ENCODE measurements at places on chromosomes 16 and 17.

DNA sequence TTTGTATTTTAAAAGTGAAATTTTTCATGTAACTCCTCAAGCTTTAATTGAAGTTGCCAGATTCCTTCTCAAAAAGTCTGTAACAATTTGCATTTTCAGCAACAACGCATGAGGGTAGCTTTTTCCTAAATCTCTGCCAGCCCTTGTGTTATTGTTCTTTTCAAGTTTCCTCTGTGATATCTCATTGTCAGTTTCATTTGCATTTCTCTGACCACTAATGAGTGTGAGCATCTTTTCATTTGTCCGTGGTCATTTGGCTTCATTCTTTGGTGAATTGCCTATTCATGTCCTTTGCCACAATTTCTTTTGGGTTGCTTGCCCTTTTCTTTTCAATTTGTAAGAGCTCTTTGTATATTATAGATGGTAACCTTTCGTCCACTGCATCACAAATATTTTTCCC, 68.0 kb upstream of the NKD1 start:
- no peak for DNase-seq

- peak; percentile 97 for DNase-seq
Measured at GRCh38 chr16:29899516-29900101, at the start of gene SEZ6L2. TSS of gene SEZ6L2 (minus strand) at chr16:29899550. CDS start at chr16:29899019, 531 bp downstream.

DNA sequence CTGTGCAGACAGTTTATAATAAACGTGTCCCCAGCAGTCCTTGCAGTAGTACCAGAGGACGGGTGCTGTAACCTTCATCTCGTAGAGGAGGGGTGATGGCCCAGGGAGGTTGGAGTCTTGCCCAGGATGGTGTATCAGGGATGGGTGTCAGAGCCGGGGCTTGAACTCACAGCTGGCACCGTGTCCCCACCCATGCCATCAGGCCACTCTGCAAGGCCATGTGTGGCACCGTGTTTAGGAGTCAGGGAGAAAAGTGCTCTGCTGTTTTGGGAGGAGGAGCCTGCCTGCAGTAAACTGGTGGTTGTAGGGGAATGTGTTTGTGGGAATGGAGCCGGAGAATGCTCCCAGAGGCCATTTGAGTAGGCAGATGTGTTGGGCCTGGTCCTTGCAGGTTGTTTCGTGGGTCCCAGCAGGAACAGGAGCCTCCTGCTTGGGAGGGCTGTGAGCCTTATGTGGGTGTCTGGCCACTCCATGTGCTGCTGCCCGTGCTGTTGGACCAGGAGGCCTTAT, 1.7 kb downstream of the ADORA2B start:
- DNase-seq = no peak

GRCh38 chr17:74567397-74567796, at the start of gene CD300H:
TSS of gene CD300H (minus strand) at chr17:74567509.
- no peak for DNase-seq

DNA sequence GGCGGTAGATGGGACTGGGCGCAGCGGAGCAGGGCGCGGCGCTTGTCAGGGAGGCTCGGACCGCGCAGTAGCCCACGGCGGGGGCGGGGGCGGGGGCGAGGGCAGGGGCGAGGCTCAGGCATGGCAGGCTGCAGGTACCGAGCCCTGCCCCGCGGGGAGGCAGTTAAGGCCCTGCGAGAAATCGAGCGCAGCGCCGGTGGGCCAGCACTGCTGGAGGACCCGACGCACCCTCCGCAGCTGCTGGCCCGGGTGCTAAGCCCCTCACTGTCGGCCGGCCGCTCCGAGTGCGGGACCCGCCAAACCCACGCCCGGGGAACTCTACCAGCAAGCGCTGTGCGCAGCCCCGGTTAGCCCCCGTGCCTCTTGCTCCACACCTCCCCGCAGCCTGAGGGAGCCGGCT, 90.2 kb upstream of the RPL38 start:
- DNase-seq = no peak

- DNase-seq = no peak
Measured at GRCh38 chr17:2190014-2190413, 113.6 kb downstream of the SMG6 start.

- DNase-seq = no peak
Measured at GRCh38 chr16:20865420-20866131, 34.6 kb downstream of the DCUN1D3 start.

DNA sequence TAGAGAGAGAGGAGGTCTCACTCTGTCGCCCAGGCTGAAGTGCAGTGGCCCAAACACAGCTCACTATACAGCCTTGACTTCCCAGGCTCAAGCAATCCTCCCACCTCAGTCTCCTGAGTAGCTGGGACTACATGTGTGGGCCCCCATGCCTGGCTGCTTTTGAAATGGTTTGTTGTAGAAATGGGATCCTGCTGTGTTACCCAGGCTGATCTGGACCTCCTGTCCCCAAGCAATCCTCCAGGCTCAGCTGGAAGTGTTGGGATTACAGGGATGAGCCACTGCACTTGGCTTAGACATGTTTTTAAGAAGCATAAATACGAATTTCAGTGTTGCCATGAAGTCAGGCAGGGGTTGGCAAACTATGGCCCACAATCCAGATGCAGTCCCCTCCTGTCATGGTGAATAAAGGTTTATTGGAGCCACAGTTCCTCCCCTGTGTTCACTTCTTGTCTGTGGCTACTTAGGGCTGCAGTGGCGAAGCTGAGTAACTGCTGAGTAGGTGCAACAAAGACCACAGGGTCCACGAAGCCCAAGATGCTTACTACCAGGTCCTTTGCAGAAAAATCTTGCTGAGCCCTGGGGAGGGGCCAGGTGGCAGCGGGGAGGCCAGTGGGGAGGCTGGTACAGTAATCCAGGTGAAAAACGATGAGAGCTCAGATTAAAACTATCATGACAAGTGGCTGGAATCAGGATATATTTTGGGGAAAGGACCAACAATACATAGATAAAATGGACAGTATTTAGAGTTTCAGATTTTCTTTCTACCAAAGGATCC, 35.2 kb downstream of the TNFRSF13B start:
- DNase-seq = no peak

DNA sequence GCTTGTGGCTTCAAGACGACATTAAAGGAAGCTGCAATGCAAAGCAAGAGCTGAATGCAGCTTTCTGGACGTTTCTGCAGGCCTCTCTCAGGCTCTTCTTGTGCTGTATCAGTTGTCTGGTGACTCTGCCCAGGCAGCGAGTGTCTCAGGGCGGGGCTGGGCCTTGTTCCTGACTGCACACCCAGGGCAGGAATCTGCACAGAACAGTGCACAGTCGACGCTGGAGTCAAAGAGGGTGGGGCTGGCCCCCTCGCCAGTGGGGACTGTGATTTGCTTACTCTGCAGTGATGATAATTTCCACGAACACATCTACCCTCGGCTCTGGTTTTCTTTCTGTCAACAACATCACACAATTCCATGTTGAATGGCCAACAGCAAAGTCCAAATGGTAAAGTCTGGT, 60.7 kb downstream of the IRF8 start:
- DNase-seq = no peak

- no peak for DNase-seq
Measured at GRCh38 chr17:36768394-36768793, 167.0 kb downstream of the MRM1 start.

DNA sequence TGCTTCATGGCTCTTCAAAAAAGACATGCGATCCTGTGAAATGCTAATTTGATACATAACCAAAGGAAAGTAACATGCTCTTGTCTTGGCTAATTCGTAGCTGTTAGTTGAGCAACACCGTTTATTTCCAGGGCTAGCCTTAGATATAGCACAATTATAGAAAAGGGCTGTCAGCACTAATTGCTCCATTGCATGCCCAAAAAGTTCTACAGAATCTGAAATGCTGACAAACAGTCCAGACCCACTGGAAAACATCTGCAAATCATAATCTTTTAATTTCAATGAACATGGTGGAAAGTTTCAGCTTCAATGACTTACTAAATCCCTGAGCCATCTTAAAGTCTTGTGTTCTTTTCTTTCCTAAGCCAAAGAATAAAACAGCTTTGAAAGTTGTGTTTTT, 42.9 kb upstream of the NUDT7 start:
- no peak for DNase-seq

GRCh38 chr16:7200320-7200719, 132.3 kb upstream of the RBFOX1 start:
- DNase-seq = no peak

- peak; percentile 61 for DNase-seq
Measured at GRCh38 chr16:21638573-21638975, 13.8 kb downstream of the IGSF6 start.

- DNase-seq = no peak
Measured at GRCh38 chr17:1906662-1907101, 76.9 kb downstream of the RPA1 start.

DNA sequence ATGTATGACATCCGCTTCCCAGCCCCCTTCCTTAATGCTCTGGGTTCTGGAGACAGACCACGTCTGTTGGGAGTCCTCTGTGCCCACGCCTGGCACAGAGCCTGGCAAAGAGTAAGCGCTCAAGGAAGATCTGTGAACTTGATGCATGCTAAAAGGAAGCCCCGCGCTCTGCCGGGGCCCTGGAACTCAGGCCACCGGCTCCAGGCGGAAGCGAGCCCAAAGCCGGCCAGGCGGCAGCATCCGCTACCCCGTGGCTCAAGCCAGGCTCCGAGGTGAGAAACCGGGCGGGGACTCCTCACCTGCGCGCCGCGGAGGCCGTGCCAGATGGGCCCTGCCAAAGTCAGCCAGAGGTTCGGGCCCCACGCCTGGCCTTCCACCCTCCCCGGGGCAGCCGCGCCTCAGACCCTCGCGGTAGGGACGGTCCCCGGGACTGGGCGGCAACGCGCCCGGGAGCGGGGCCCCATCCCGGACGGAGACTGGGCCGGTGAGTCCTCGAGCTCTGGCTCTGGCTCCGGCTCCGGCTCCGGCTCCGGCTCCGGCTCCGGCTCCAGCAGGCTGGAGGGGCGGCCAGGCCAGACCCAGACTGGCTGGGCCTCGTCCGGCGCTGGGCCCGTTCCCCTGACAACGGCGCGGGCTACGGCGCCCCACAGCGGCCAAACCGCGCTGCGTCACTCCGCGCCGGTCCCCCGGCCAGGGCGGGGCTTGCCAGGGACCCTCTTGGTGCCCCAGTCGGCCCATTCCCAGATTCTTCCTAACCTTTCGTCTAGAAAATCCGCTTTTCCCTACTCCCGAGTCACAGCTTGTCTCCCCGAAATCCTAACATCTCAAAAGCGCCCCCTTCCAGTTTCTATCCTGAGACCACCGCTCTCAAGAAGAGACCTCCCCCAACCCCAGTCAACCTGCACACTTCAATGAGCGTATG, at the start of gene ZDHHC1:
Gene ZDHHC1 (minus strand): TSS at position 606 of the 922 bp plus-strand sequence. CDS start 8,702 bp downstream, outside the sequence.
- peak; percentile 84 for DNase-seq

- no peak for DNase-seq
Measured at GRCh38 chr17:78915872-78916632, 9.1 kb downstream of the TIMP2 start.

DNA sequence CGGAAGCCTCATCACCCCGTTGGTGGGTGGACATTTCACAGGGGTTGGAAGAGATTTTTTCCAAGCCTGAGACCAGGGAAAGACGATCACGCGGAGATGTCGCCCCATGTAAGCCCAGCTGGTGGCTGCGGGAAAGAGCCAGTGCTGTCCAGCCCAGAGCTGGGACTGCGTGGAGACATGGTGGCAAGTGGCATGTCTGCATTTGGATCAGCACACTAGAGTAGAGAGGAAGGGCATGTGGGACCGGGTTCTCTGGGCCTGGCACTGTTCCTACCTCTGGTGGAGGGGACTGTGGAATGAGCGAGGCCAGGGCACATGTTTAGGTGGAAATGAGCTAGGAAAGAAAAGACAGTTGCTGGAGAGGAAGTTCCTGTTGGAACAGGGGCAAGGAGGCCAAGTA, 20.0 kb downstream of the SBK1 start:
- DNase-seq = no peak

DNA sequence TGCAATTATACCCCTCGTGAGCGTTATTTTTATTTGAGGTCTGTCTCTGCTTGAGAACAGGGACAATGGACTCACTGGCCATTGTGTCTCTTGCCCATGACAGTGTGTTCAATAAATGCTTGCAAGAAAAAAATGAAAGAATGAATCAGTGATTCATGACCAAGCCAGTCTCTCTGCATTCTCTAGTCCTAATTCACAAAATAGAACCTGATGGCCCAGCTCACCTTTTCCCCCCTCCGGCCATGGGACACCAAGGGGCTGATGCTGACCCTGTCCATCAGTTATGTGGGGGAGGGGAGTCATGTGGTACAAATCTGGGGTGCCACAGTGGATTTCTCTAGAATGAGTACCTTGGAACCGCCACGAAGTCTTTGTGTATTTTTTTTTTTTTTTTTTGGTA, 38.2 kb downstream of the CCDC42 start:
- no peak for DNase-seq

DNA sequence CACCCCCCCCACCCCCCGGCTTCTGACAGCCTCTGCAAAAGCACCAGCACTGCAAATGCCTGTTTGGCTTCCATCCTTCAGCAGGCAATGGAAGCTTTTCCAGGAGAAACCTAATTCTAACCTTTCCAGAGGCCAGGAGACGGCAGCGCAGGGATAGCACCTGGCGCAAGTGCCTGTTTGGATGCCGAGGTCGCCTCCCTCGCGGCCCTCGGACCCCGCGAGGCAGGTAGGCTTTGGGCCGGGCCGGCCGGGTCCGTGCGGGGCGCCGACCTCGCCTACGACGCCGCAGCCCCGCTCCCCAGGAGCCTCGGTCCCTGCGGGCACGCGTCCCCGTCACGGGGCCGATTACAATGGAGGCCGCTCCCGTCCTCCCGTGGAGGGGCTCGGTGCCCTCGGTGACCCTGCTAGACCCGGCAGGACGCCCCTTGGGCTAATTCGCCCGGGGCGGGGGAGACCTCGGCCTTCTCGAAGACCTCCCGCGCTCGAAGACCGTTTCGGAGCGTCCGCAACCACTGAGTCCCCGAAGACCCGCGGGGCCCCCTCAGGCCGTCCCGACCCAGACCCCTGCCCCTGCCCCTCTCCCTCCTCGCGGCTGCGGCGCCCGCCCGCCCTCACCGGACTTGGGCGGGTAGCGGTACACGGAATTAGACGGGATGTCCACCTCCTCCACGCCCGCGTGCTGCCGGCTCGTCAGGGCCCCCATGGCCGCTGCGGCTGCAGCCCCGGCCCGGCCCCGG, 587 bp downstream of the RNF157 start:
- no peak for DNase-seq

DNA sequence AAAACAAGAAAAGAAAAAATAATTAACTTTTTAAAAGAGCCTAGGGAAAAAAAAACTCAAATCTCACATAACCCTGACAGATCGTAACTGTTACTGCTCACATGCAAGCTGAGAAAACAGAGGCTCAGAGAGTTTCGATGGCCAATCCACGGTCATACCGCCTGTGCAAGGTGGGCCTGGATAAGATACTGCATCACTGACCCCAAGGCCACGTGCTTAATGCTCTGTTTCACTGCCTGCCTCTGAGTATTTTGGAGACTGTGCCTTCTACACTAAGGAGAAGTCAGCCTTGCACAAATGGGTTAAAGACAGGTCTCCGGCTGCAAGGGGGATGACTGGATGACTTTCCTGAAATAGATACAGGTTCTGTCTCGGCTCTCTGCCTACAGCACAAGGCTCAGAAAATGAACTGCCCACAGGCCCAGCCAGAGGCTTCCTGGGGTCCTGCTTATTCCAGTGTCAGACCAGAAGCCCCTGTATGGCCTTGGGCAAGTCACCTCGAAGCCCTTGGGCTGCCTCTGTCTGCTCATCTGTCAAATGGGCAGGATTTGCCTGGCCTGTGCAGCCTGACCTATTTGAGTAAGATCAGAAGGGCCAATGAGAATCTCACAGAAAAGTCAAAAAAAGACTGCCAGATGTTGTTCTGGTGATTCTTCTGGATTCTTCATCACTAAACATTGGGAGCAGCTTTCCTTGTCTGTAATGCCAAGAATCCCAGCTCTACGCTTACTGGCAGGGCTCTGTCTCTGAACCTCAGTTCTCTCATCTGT, 25.8 kb downstream of the CNGB1 start:
- no peak for DNase-seq

- DNase-seq = peak; percentile 69
Measured at GRCh38 chr17:78412403-78412802, 34.0 kb downstream of the PGS1 start.
